Islet precursor cell (in vitro differentiated cells): ENCODE measurements at places on chromosomes 4 and X.
A peak's percentile ranks its signal among the peaks of the same experiment; 100 is the strongest.

DNA sequence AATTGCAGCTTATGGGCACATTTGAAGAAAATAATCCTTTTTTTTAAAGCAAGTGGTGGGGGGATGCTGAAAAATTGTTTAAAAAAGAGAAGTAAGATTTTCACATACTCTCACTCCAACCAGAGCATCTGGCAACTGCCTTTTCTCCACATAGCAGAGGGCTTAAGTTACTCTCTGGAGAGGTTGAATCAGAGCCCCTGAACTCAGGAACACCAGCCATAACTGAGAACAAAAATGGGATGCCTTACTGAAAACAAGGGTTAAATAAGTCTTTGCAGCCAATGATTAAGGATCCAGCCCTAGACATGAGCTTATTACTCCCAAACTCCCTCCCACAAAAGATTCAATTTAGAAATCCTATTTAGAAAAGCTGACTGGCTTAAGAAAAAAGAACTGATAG is 27.5 kb downstream of the CASK start:
- DNase-seq: no peak

- no peak for DNase-seq
Measured at GRCh38 chr4:113657586-113658233, 103.8 kb downstream of the CAMK2D start.

DNA sequence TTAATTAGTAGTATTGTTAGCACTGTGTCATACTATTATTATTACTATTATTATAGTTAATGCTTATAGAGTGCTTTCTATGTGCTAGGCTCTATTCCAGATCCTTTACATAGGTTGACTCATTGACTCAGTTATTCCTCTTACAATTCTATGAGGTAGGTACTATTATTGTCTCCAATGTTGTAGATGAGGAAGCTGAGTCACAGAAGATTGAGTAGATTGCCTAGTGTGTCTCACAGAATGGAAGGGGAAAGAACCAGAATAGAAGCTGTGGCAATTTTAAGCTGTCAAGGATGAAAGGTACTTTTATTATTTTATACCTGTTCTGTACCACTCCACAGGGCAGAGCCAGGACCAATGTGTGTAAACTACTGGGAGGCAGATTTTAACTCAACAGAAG is 1.9 kb upstream of the TCEAL1 start:
- no peak for DNase-seq

DNA sequence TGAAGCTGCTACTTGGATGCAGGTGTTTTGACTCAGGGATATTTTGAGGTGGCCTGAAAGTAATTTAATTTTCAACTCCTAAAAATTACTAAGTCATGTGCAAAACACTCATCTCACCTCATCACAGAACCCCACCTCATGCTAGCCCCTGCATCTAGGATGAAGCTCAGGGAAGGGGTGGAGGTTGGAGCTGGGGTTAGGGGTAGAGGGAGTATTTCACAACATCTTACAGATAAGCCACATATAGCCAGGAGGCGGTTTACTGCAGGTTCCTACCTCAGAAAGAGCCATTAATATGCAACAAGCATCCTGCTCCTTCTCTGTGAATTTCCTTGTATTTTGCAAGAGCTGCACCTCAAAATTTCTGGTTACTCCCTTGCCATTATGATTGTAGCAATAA is 70.5 kb upstream of the TSPAN5 start:
- no peak for DNase-seq

- DNase-seq: no peak
Measured at GRCh38 chr4:77089866-77090265, 14.1 kb upstream of the CCNI start.

GRCh38 chr4:38976308-38976707 is 55.9 kb downstream of the TMEM156 start:
- no peak for DNase-seq

GRCh38 chr4:144421839-144422565 is 224.0 kb upstream of the HHIP start:
- DNase-seq: no peak

DNA sequence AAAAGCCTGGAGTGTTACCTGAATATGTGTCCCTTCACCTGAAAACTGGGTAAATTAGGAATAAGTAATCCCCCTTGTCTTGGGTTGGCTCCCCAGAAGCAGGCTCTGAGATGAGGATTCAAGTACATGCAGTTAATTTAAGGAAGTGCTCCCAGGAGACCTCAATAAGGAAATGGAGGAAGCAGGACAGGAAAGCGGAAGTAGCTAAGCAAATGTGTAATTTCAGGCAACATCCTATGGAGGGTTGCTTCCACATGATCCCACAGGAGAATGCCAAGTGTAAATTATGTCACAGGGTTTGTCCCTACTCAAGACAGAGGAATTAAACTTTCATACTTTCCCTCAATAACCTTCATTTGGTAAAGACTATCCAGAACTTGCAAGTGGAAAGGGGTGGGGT is 48.1 kb upstream of the ARHGEF6 start:
- DNase-seq: no peak

DNA sequence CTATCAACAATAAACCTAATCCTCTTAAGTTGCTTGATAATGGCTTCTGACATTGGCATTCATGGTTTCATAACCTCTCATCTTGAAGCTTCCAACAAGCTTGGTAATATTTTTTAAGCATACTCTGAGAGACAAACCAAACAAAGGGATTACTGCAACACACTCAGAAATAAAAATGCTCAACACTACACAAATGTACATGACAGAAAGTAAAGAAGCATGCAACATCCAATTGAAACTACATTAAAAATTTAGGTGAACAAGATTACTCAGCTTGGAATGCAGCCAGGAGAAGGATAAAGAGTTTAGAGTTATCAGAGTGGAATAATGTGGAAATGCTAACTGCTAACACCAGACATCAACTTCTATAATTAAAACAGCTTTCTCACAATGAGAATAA is 1136.6 kb upstream of the PABPC4L start:
- no peak for DNase-seq

- no peak for DNase-seq
Measured at GRCh38 chr4:1377606-1378261, 28.5 kb downstream of the NKX1-1 start.

- no peak for DNase-seq
Measured at GRCh38 chrX:65690057-65690855, 22.8 kb downstream of the MSN start.

DNA sequence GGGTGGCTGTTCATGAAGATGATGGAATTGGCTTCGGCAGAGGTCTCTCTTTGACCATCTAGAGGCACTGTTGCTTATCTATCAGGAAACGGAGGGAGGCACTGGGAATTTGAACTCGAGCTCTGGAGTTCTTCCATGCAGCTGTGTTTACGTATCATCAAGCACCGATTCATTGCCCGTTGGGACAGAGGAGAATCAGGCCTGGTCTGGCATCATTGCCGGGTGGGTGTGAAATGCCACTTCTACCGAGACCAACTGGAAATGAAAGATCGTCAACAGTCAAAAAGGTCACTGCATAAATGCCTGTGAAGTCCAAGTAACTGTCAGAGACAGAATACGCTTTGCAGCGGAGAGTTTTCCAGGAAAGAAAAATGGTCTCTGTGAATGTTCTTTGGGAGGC is 166.9 kb downstream of the ASMT start:
- no peak for DNase-seq

GRCh38 chr4:116346750-116347149 is 738.6 kb downstream of the TRAM1L1 start:
- no peak for DNase-seq

- peak; percentile 59 for DNase-seq
Measured at GRCh38 chrX:150575419-150575814, 7.0 kb downstream of the MTM1 start.

- DNase-seq: no peak
Measured at GRCh38 chr4:75708218-75708691, 16.1 kb upstream of the USO1 start.

GRCh38 chrX:1493412-1493811 is 40.7 kb upstream of the ASMTL start:
- DNase-seq: no peak

GRCh38 chrX:129641941-129642340 is 12.8 kb downstream of the APLN start:
- DNase-seq: no peak

GRCh38 chrX:44085209-44085608 is 112.0 kb upstream of the NDP start:
- no peak for DNase-seq
